ENCODE measurements at places on chromosomes 1 and 21.

DNA sequence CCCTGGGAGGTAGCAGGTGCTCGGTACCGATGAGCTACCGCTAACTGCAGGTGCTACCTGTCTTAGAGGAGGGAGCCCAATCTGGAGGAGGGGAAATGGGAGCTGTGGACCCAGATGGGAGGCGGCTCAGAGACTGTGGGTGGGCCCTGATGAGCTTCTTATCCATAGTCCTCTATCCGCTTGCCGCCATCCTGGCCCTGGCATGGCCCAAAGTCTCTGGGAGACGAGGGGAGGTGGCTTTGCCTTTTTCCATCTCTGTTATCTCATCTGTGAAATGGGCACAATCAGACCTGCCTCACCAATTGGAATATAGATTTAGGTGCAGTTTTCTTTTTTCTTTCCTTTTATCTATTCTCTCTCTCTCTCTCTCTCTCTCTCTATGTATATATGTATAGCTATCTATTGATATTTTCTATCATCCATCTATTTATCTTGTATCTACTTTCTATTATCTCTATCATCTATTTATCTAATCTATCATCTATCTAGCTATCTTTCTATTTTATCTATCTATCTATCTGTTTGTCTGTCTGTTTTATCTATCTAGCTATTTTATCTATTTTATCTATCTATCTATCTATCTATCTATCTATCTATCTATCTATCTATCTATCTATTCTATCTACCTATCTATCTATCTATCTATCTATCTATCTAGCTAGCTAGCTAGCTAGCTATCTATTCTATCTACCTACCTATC lies 16.5 kb downstream of the TNFRSF1B start:
- DNase-seq: no peak

GRCh38 chr1:117834416-117834815 lies 95.0 kb downstream of the GDAP2 start:
- DNase-seq: peak; percentile 36

- DNase-seq: no peak
Measured at GRCh38 chr1:204206121-204206520, 7.7 kb downstream of the GOLT1A start.

DNA sequence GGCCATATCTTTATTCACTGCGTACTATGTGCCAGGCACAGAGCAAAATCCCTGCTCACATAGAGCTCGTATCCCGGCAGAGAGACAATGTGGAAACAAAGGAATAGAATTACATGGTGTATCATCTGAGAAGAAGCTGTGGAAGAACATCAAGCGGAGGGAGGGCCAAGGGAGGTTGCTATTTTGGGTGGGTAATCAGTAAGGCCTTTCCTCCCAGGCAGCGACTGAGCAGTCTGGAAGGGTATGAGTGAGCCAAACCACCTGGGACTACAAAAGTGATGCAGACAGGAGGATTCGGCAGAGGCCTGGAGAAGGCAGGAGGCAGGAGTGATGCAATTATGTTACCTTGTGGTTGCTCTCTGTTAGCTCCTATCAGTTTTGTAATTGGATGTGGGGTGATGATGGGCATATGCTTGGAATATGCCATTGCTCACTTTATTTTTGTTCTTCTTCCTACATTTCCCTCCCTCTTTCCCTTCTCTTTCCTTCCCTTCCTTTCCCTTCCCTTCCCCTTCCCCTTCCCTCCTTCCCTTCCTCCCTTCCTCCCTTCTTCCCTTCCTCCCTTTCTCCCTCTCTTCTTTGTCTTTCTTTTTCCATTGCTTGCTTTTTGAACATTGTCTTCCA lies 172.9 kb downstream of the DISC1 start:
- DNase-seq: no peak

- DNase-seq: peak; percentile 59
Measured at GRCh38 chr1:89780721-89781120, 40.1 kb upstream of the LRRC8D start.

- DNase-seq: no peak
Measured at GRCh38 chr1:7284839-7285435, 486.2 kb upstream of the VAMP3 start.

DNA sequence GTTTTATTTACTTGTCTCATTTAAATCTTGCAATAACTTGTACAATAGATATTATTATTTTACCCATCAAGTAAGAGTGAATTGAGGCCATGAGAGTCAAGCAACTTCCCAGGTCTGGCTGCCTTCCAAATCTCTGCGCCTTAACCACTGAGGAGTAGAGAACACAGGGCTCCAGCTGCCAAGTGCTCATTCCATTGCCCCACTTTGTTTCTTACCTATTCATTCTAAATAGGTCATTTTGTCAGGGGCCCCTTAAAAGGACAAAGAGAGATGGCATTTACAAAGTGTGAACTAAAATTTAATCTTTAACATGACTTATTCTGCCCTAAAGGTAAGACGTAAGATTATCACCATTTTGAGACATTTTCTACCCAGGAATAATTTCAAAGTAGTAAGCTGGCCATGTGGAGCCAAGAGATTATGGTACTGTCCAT lies 3.5 kb downstream of the PPP1R15B start:
- DNase-seq: peak; percentile 85

DNA sequence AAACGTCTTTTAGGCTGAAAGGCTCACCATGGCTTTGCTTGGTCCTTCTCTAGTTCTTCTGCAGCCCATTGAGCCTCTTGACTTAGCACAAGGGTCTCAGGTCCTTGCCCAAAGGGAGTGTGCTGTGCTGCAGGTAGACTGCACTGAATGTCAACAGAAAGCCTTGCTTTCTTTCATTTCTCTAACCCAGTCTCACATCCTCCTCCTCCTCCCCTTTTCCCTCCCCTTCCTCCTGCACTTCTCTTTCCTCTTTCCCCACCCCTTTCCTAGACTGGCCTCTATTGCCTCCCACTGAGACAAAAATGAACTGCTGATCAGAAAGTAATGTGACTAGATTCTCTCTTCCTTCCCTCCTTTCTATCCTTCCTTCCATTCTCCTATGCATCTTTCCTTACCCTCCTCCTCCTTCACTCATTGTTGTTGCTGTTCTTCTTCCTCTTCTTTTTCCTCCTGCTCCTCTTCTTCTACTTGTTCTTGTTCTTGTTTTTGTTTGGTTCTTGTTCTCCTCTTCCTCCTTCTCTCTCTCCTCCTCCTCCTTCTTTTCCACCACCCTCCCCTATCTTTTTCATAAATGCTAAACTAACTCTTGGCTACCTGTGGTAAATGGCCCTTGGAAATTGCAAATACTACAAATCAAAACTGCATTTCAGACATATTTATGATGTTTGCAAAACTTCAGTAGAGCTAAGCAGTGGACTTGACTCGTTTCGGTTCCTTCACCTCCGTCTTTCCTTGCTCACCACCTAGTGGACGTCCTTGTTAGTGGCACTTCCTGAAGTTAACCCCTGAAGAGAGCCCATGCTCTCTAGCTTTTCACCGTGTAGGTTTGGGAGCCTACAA lies at the start of gene SELL:
Gene SELL, minus strand, starts transcription at position 152 of the 840 bp plus-strand sequence. Its CDS starts 122 bp downstream, at position 30.
- DNase-seq: peak; percentile 72

- peak; percentile 19 for DNase-seq
Measured at GRCh38 chr1:160768295-160768657, 27.7 kb upstream of the LY9 start.

GRCh38 chr1:66980745-66981367 lies 56.1 kb downstream of the MIER1 start:
- DNase-seq: no peak

DNA sequence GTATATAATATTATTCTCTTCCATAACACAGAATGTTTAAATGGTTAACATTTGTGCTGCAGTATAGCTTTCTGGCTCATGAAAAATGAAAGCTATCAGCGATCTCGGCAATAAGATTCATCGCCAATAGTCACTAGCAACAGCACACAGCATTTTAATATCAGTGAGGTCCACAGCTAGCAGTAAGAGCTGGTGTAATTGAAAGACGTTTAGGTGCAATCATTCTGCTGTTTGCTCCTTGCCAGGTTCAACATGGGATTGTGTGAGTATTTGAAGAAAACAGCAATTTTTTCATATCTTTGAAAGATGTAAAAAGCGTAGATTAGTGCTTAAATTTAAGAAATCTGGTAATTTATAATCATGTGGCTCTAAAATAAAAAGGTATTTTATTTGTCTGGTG lies 20.1 kb downstream of the PRKACB start:
- DNase-seq: peak; percentile 74

DNA sequence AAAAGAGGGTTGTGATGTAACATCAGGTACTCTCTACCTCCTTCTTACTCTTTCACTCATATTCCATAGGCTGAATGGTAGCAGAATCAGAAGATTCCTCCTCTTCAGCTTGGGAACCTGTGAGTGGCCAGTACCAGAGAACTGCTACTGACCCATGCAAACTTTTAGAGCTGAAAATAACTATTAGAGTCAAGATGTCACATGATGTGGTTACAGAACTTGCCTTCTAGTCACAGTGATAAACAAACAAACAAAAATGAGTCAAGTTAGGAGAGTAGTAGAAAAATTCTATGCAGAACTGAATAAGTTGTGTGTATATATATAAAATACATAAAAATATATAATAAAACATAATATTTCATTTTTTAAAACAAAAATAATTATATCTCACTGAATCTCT lies 47.6 kb upstream of the RGS1 start:
- no peak for DNase-seq

DNA sequence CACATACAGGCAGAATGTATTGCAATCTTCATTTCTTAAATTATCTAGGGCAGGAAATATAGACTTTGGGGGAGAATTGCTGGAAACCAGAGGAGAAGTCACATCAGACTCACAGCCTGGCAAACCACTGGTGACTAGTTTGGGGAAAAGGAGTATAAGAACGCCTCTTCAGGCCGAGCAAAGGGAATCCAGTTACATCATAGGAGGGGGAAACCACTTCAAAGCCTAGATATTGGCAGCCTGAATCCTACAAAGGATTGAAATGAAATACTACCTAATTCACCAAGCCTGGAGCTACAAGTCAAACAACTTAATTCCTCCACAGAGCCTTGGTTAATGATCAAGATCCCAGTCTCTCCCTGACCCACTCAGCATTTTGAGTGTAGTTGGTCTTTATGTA lies 121.7 kb downstream of the SLC30A10 start:
- no peak for DNase-seq

DNA sequence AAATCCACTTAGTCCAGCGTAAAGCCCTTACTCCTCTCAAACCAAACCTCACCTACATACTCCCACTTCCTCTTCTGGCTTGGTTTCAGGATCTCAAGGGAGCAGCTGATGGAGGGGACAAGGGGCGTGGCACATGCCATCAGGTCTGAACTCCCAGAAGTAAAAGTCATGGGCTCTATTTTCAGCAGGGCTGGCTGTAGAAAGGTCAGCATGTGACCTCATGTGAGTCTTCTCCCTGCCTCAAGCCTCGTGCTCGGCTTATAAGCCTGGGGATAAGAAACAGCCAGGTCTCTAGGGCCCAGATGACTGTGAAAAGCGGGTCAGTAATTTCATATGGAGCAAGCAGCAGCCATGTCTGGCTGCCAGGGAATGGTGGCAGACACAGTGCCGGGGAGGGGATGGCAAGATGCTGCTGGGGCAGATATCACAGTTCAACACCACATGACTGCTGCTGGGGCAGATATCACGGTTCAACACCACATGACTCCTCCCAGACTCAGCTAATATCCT lies 227.9 kb downstream of the KCNH1 start:
- DNase-seq: peak; percentile 50

GRCh38 chr1:37486680-37487618 lies 12.6 kb downstream of the ZC3H12A start:
- peak; percentile 72 for DNase-seq

- DNase-seq: no peak
Measured at GRCh38 chr1:174276087-174276486, 116.8 kb downstream of the RABGAP1L start.

- no peak for DNase-seq
Measured at GRCh38 chr1:219517031-219517430, 95.9 kb downstream of the ZC3H11B start.
